ENCODE measurements at places on chromosomes 12 and 14. TPM values are rescaled to one million over a fixed set of nuclear protein-coding genes. Genes with fewer than 3 reads are reported as not detected.

- no peaks in the 10 kb centered on the region for H3K27me3 ChIP-seq
- peaks cover 30% of the 10 kb centered on the region for H3K36me3 ChIP-seq
- H3K4me3 ChIP-seq = no peak overlapping the region
- DNase-seq = no peak
These were observed 33.2 kb upstream of the RAD51AP1 start for GRCh38 chr12:4505376-4505986.

DNA sequence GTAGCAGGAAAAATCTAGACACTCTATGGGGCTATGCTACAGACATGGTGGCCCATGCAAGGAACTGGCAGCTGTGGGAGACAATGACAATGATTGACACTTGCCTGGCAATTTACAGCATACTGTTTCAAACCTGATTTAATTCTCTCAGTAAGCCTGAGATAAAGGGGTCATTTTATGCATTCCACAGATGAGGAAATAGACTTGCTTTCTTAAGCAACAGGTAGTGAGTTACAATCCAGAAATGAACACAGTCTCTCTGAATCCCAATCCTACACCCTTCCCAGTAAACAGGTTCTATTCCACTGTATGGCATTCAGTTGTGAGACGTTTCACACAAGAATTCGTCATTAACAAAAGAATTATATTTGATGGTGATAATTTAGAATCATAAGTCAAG, 15.5 kb upstream of the PCNX1 start:
- H3K27me3 ChIP-seq = no peaks in the 10 kb centered on the region
- no peak for DNase-seq
- H3K36me3 ChIP-seq = no peaks in the 10 kb centered on the region
- H3K27ac ChIP-seq = no peak overlapping the region

DNA sequence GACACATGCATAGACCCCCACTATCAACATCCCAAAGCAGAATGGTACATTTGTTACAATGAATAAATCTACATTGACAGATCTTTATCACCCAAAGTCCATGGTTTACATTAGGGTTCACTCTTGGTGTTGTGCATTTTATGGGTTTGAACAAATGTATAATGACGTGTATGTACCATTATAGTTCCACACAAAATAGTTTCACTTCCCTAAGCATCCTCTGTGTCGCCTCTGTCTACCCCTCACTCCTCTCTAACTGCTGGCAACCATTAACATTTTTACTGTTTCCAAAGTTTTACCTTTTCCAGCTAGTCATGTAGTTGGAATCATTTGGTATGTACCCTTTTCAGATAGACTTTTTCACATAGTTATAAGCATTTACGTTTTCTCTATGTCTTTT, 69.5 kb upstream of the LMO3 start:
- no peaks in the 10 kb centered on the region for H3K36me3 ChIP-seq
- DNase-seq = no peak
- H3K27ac ChIP-seq = no peak overlapping the region
- H3K27me3 ChIP-seq = no peaks in the 10 kb centered on the region
- no peaks in the 10 kb centered on the region for H3K4me1 ChIP-seq

DNA sequence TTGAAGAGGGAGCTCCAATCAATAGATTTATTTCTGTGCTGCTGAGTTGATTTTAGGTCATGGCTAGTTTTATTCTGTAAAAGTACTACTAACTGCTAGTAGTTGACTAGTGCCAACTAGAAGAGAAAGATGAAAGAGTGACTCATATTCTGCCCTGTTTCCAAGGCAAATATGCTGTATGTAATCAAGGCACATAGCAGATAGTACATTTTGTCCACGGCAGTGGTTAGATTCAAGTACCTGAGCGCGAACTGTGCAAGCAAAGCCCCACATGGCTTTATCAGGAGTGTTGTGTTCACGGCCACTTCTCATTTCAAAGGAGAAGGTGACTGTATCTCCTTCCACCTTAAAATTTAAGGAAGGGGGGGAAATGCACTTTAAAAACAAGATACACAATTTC, 126.8 kb downstream of the TRAFD1 start:
- no peak for DNase-seq
- H3K27ac ChIP-seq = no peak overlapping the region
- H3K4me1 ChIP-seq = peaks cover 12% of the 10 kb centered on the region
- peaks cover 58% of the 10 kb centered on the region for H3K36me3 ChIP-seq
- no peak overlapping the region for H3K4me3 ChIP-seq
- H3K27me3 ChIP-seq = no peaks in the 10 kb centered on the region

GRCh38 chr12:114681116-114681871, 2.7 kb downstream of the TBX3 start:
- H3K27me3 ChIP-seq = peaks cover 77% of the 10 kb centered on the region
- peaks cover 10% of the 10 kb centered on the region for H3K4me1 ChIP-seq
- H3K27ac ChIP-seq = no peak overlapping the region
- peaks cover 30% of the 10 kb centered on the region for H3K36me3 ChIP-seq

DNA sequence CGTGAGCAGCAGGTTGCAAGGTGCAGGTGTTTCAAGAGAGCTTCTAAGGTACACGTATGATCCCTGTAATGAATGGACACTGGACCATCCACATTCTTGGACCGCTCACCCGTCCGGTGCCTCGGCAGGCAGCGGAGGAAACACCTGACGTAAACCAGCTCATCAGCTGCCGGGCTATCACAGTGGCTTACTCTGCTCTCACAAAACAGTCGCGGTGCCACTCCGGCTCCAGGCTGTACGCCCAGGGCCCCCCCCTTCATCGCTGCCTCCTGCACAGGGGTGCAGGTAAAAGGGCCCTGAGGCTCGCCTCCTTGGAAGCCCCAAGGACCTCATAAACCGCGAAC, 436 bp downstream of the VPS33A start:
- no peaks in the 10 kb centered on the region for H3K27me3 ChIP-seq
- peak overlapping the region; percentile 87 for H3K4me3 ChIP-seq
- H3K4me1 ChIP-seq = no peaks in the 10 kb centered on the region
- H3K36me3 ChIP-seq = peaks cover 23% of the 10 kb centered on the region

- H3K4me1 ChIP-seq = peaks cover 3% of the 10 kb centered on the region
- H3K27me3 ChIP-seq = no peaks in the 10 kb centered on the region
- no peak overlapping the region for H3K27ac ChIP-seq
- H3K36me3 ChIP-seq = no peaks in the 10 kb centered on the region
- DNase-seq = no peak
These were observed 270.1 kb downstream of the ADGRD1 start for GRCh38 chr12:131223791-131224225.

GRCh38 chr14:23101986-23102625, 2.7 kb downstream of the CIROP start:
- no peak for DNase-seq
- H3K4me1 ChIP-seq = peaks cover 12% of the 10 kb centered on the region
- no peak overlapping the region for H3K4me3 ChIP-seq
- peaks cover 22% of the 10 kb centered on the region for H3K36me3 ChIP-seq
- H3K27ac ChIP-seq = no peak overlapping the region
- no peaks in the 10 kb centered on the region for H3K27me3 ChIP-seq

GRCh38 chr14:84856751-84857534, 673.0 kb upstream of the FLRT2 start:
- H3K36me3 ChIP-seq = no peaks in the 10 kb centered on the region
- H3K27ac ChIP-seq = no peak overlapping the region
- no peak for DNase-seq
- no peaks in the 10 kb centered on the region for H3K27me3 ChIP-seq
- H3K4me3 ChIP-seq = no peak overlapping the region
- H3K4me1 ChIP-seq = no peaks in the 10 kb centered on the region

DNA sequence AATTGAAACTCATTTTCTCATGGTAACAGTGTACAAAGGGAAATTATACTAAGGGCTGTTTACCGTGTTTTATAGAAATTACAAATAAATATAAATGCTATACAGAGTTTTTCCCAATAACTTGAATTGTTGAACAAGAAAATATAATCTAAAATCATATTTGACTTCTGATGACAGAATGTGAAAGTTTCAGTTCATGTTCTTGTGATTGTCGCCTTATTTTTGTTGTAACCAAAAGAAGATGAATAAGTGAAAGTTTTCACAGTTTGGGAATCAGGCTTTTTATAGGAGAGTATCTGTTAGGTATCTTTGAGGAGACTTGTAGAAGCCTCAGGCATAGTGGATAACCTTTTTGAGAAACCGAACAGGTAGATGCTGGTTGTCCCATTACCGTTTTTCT, 28.1 kb downstream of the ANO6 start:
- no peaks in the 10 kb centered on the region for H3K4me1 ChIP-seq
- no peak overlapping the region for H3K4me3 ChIP-seq
- no peaks in the 10 kb centered on the region for H3K27me3 ChIP-seq

DNA sequence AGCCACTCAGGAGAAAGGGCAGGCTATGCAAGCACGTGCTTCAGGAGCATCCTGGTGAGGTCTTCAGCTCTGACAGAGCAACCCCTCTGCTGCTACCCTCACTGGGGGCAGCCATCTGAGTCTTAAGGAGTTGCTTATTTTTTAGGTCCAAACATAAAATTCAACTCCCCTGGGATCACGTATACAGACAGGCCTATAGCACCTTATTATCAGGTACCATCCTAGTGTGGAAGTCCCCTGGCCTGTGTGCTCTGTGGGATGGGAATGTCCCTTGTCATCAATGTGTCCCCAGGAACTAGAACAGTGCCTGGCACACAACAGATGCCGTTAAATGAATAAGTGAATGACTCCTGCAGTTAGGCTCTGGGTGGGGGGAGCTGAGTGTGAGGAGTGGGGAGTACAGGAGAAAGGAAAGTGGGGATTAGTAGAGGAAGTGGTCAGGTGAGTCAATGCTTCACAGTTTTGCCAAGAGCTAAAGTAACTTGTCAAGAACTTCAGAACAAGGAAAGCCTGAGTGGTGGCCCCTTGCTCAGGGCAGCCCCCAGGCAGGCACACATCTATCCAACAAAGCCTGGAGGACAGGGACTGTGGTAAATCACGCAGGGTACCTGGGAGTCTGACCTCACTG, 33.5 kb downstream of the DAD1 start:
- no peak overlapping the region for H3K4me3 ChIP-seq
- H3K4me1 ChIP-seq = peaks cover under 1% of the 10 kb centered on the region
- no peaks in the 10 kb centered on the region for H3K36me3 ChIP-seq
- no peaks in the 10 kb centered on the region for H3K27me3 ChIP-seq
- H3K27ac ChIP-seq = no peak overlapping the region
- DNase-seq = no peak

- peak; percentile 95 for DNase-seq
- no peaks in the 10 kb centered on the region for H3K27me3 ChIP-seq
- no peak overlapping the region for H3K4me3 ChIP-seq
These were observed 15.1 kb upstream of the PLEK2 start for GRCh38 chr14:67426983-67427606.

- DNase-seq = no peak
- peaks cover 2% of the 10 kb centered on the region for H3K4me1 ChIP-seq
- H3K36me3 ChIP-seq = no peaks in the 10 kb centered on the region
- H3K27me3 ChIP-seq = no peaks in the 10 kb centered on the region
These were observed 724.0 kb upstream of the TMEM132C start for GRCh38 chr12:127542931-127543330.

DNA sequence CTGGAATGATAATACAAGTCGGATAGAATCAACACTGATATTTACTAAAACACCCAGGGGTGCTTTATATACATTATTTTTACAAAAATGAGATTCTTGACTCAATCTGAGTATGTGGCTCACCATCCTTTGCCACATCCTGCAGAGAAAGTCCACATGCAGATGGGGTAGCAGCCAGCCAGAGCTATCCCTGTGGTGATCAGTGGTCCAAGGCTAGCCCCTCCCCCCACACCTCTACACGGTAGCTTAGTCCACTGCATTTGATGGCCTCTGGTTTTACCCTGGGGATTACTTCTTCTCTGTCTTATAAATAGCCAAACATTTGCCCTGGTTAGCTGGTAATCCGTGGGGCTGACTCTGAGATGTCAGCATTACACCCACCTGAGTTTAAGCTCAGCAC, 28.1 kb upstream of the TTC7B start:
- no peak overlapping the region for H3K4me3 ChIP-seq
- no peak overlapping the region for H3K27ac ChIP-seq
- no peaks in the 10 kb centered on the region for H3K27me3 ChIP-seq
- H3K36me3 ChIP-seq = no peaks in the 10 kb centered on the region
- DNase-seq = no peak
- no peaks in the 10 kb centered on the region for H3K4me1 ChIP-seq

- no peak overlapping the region for H3K4me3 ChIP-seq
- no peaks in the 10 kb centered on the region for H3K27me3 ChIP-seq
- DNase-seq = no peak
- no peaks in the 10 kb centered on the region for H3K36me3 ChIP-seq
- no peaks in the 10 kb centered on the region for H3K4me1 ChIP-seq
These were observed 72.2 kb upstream of the NAP1L1 start for GRCh38 chr12:76156726-76157125.

Gene PYGL
- 58.0 TPM for total RNA-seq

Gene COX6A1
- total RNA-seq = 349 TPM

Gene PLD4
- total RNA-seq = not detected

Gene HOXC9
- total RNA-seq = not detected

Gene TIMELESS
- 46.3 TPM for total RNA-seq

Gene TRHDE
- 0.20 TPM for total RNA-seq
